Stimulated activated CD8-positive, alpha-beta memory T cell treated with anti-CD3 and anti-CD28 coated beads, Interleukin-4, amount 100 ng/mL, for 4 hours (primary cell): ENCODE measurements at places on chromosomes 7 and 10.

GRCh38 chr10:109875828-109876821 lies 47.2 kb downstream of the XPNPEP1 start:
- no peak for DNase-seq

DNA sequence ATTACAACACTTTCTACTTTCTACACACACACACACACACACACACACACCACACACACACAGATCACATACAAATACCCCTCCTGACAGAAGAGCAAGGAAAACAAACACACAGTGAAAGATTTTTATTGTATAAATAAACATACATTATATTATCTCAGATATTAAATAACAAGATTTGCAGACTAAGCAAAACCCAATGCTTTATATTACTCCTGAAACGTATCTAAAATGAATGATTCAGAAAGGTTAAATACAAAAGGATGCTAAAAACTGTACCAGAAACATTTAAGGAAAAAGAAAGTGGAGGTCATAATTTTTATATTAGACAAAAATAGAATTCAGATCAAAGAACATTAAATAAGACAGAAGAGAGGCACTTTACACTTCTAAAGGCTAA lies 208.3 kb upstream of the NPSR1 start:
- no peak for DNase-seq

DNA sequence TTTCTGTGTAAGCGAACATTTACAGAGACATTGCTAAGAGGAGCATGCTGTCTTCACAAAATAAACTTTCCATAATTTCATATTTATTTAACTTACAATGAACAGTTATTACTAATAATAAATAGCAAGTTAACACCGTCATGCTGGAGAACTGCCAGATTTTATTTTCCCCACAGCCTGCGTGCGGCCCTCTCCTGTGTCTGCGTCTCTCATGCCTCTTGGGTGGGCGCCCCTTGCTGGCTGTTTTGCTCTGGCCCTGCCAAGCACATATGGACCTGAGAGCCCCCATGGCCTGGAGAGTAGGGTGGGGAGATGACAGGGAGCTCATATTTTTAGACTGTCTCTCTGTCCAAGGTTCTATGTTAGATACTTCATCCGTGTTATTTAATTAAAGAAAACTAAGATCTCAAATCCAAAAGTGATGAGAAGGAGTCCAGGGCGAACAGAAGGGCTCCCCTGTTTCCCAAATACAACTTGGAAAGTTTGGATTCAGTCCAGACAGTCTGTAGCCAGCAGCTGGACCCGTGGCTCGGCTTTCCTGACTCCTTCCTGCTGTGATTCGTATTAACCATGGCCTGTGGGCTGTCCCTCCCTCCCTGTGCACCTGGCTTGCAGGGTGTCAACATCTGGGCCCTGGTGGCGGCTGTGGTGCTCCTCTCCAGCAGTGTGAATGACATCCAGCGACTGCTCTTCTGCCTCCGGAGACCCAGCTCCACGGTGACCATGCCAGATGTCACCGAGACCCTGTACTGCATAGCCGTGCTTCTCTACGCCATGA lies 20.5 kb downstream of the FBH1 start:
- DNase-seq: no peak

DNA sequence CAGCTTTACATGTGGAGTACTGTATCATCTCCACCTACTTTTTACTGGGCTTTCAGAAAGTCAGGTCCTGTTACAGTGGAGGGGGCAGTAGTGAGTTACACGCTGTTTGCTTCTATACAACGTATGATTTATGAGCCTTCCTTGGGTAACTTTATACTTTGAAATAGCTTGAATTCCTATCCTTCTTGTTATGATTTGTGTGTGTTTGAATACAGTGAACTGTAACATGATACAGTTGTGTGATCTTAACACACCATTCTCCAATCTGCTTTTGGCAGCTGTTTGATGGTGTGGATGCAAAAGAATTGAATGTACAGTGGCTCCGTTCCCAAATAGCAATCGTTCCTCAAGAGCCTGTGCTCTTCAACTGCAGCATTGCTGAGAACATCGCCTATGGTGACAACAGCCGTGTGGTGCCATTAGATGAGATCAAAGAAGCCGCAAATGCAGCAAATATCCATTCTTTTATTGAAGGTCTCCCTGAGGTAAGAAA lies 41.7 kb downstream of the SP8 start:
- no peak for DNase-seq
